ENCODE measurements at places on chromosomes 12 and 14.

DNA sequence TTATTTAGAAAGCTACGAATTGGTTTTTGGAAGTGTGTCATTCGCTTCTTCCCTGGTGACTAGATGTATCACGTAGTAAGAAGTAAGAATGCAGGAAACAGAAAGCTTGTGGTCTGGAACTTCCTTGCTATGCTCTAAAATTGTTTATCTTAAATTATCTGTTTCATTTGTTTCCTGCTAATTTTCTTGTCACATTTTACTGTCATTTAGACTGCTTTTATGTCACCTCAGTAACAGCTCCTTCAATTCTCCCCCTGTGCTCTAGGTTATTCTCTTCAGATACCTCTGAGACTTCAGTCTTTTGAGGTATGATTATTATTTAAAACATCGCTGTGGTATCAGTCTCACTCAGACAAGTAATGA is 699 bp upstream of the CD69 start:
- DNase-seq: no peak

DNA sequence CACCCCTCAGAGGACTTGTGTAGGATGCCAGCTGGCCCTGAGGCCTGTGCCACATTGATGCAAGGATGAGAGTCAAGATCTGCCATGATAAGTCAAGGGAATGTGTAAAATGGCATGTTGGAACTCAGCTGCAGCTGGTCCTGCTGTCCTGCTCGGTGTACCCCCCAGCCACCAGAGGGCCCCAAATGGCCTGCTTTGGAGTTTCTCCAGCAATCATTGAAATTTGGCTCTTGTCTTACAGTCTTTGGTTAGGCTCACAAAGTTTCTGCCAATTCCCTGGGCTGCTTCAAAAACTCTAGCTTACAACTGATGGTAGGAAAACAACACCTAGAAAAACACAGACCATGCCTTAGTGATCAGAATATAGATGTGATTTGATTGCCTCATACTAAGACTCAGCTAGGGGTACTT is 76.8 kb downstream of the HSD17B6 start:
- peak; percentile 4 for DNase-seq

DNA sequence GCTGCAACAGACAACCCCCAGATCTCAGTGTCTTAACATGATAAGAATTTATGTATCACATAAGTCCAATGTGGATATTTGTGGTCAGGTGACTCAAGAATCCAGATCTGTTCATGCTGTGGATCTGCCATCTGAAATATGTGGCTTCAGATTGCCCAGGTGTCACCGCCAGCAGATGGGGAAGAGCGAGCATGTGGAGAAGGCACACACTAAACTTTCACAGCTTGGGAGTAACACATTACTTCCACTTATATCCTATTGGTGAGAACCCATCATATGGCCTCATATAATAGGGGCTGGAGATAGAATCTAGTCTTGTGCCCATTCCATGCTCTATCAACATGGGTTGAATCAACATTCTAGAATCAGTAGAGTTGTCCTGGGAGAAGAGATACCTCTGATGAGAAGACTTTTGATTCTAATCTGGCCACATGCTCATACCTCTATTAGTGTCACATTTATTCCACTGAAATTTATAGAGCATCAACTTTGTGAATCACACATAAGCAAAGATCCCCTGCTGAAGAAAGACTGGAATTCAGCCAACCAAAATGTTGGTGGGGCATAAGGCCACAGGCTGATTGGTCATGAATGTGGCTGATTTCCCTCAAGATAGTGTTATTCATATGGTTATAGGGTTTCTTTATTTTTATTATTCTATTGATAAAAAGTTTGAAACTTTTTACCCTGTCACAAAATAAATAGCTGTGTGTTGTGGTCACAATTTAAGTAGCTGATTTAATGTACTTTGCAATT is 6.0 kb upstream of the CALCOCO1 start:
- DNase-seq: no peak

- no peak for DNase-seq
Measured at GRCh38 chr14:21652209-21652808, 1.3 kb upstream of the OR4E2 start.

- DNase-seq: peak; percentile 29
Measured at GRCh38 chr12:442235-442884, 17.4 kb upstream of the B4GALNT3 start.

Measured in activated CD4-positive, alpha-beta T cell treated with anti-CD3 and anti-CD28 coated beads, Interleukin-2, amount 50 U/mL, for 4 hours (primary cell).